ENCODE measurements at places on chromosomes 16 and 17.

- H3K4me3 ChIP-seq, result no peak overlapping the region
- H3K4me1 ChIP-seq, result no peaks in the 10 kb centered on the region
- no peak overlapping the region for H3K27ac ChIP-seq
- H3K36me3 ChIP-seq, result no peaks in the 10 kb centered on the region
These were observed 6.1 kb downstream of the ZP2 start for GRCh38 chr16:21205303-21205702.

GRCh38 chr16:16021988-16022682, 72.7 kb downstream of the ABCC1 start:
- H3K27me3 ChIP-seq, result no peaks in the 10 kb centered on the region
- peaks cover 45% of the 10 kb centered on the region for H3K4me1 ChIP-seq
- peak overlapping the region; percentile 84 for H3K27ac ChIP-seq

DNA sequence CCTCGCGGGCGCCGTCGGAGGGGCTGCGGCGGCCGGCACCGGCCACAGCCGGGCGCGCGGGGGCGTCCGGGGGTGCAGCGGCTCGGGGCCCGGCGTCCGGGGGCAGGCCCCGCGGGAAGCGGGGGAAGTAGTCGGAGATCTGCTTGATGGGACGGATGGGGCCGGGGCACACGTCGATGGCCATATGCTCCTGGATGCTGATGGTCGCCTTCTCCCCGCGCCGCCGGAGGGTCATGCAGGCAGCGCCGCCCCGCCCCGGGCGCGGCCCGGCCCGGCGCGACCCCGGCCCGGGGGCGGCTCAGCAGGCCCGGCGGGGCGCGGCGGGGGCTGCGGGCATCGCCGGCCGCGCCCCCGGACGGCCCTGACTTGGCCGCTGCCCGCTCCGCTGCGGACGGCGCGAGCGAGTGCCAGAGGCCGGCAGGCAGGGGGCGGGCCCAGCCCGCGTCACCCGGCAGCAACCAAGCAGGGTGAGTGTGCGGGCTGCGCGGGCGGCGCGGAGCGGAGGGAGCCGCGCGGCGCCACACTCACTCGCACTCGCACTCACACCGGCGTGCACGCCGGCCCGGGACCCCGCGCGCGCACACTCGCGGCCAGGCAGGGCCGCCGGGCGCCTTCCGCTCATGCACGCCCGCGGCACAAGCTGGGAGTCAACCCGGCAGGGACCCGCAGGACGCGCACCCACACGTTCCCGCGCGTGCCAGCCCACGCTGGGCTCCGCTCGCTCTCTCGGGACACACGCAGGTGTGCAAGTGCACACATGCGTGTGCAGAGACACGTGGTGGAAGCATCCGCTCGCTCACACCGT, at the start of gene DOC2B:
DOC2B (minus strand) TSS at position 406 of the 805 bp plus-strand sequence; CDS start at position 235, 171 bp downstream.
- H3K36me3 ChIP-seq, result no peaks in the 10 kb centered on the region
- peak within 1 kb of the TSS; percentile 62 for H3K4me3 ChIP-seq
- no peaks in the 10 kb centered on the region for H3K4me1 ChIP-seq
- H3K27me3 ChIP-seq, result peaks cover 54% of the 10 kb centered on the region
- peak; percentile 76 for DNase-seq

GRCh38 chr16:31099860-31100638, 5.5 kb upstream of the VKORC1 start:
- no peak for DNase-seq
- H3K27me3 ChIP-seq, result no peaks in the 10 kb centered on the region
- H3K27ac ChIP-seq, result no peak overlapping the region
- no peaks in the 10 kb centered on the region for H3K36me3 ChIP-seq
- no peak overlapping the region for H3K4me3 ChIP-seq

DNA sequence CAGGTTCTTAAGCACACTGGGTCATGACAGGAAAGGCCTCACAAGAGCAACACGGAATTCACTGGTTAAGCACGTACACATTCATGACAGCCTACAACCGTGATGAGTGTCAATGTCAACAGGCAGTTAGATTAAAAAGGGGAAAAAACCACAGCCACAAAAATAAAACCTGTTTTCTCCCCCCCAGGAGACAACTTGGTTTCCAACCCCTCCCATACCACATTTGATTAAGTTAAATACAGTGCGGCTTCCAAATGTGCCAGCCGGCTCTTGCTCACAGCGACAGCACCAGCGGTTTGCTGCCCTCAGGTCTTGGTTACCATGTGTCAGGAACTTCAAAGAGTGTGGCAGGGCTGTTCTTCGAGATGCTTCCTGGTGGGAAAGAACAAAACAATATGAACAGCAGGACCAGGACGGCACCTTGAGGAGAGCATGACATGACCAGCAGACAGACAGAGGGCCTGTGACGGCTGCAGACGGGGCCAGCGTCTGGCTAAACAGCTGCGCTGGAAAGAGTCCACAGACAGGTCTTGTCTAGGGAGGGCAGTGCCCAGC, 193.6 kb downstream of the PARN start:
- peak overlapping the region; percentile 83 for H3K27ac ChIP-seq
- peak overlapping the region; percentile 40 for H3K4me3 ChIP-seq
- peaks cover 20% of the 10 kb centered on the region for H3K4me1 ChIP-seq

DNA sequence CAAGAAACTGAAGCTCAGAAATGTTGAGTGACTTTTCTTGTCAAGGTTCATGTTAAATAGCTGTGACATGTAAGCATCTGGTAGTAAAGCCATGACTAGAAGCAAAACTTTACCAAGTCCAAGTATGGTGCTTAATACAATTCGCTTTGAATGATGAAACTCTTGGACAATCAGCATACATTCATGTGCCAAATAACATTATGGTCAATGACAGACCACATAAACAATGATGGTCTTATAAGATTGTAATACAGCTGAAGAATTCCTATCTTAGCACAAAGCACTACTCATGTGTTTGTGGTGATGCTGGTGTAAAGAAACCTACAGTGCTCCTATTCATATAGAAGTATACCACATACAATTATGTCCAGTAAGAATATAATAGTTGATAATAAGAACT, 97.1 kb upstream of the RPRML start:
- no peak overlapping the region for H3K27ac ChIP-seq
- no peak for DNase-seq
- no peaks in the 10 kb centered on the region for H3K36me3 ChIP-seq
- no peaks in the 10 kb centered on the region for H3K27me3 ChIP-seq
- no peak overlapping the region for H3K4me3 ChIP-seq

GRCh38 chr16:27449434-27450195, 47.6 kb downstream of the IL21R start:
- no peak overlapping the region for H3K27ac ChIP-seq
- no peaks in the 10 kb centered on the region for H3K4me1 ChIP-seq
- no peak for DNase-seq
- H3K4me3 ChIP-seq, result no peak overlapping the region
- peaks cover 17% of the 10 kb centered on the region for H3K27me3 ChIP-seq

DNA sequence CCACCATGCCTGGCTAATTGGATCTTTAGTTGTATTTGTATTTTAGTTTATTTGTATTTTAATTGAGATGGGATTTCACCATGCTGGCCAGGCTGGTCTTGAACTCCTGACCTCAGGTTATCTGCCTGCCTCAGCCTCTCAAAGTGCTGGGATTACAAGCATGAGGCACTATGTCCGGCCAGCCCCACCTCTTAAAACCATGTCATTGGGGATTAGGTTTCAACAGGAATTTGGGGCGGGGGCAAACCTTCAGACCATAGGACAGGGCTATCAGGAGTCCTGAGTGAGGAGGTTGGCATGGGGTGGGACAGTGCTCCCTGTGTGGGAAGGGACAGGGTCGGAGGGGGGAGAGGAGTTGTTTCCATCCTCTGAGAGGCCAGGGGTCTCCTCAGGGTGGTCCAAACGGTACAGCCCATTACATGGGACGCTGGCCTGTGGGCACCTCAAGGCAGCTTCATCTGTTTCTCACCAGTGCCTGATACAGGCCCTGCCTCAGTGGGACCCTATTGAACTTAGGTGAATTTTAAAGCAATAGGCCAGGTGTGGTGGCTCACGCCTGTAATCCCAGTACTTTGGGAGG, 21.6 kb downstream of the GAA start:
- DNase-seq, result no peak
- H3K27ac ChIP-seq, result no peak overlapping the region
- H3K4me3 ChIP-seq, result no peak overlapping the region
- peaks cover 3% of the 10 kb centered on the region for H3K36me3 ChIP-seq
- H3K27me3 ChIP-seq, result no peaks in the 10 kb centered on the region
- H3K4me1 ChIP-seq, result no peaks in the 10 kb centered on the region

DNA sequence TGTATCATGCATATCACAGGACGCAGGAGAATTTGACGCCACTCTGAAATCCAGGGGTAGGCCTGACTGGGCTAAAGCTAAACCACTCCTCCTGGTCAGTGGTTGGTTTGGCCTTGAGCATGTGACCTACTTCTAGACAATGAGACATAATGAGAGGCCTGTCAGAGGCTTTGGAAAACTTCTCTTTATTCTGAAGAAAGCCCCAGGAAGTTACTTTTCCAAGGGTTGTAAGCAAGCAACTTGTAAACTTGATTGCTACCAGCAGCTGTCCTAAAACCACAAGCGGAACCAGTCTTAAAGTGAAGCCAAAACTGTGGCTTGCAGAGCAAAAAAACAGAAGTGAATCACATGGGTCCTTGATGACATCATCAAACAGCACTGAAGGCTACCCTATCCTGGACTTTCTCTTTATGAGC, 138.2 kb upstream of the COX10 start:
- no peak for DNase-seq
- no peaks in the 10 kb centered on the region for H3K4me1 ChIP-seq
- no peaks in the 10 kb centered on the region for H3K27me3 ChIP-seq
- no peak overlapping the region for H3K4me3 ChIP-seq

- no peak for DNase-seq
- no peaks in the 10 kb centered on the region for H3K36me3 ChIP-seq
- H3K27me3 ChIP-seq, result no peaks in the 10 kb centered on the region
- H3K4me1 ChIP-seq, result peaks cover 6% of the 10 kb centered on the region
These were observed 130.7 kb downstream of the PRKCA start for GRCh38 chr17:66432996-66433551.

DNA sequence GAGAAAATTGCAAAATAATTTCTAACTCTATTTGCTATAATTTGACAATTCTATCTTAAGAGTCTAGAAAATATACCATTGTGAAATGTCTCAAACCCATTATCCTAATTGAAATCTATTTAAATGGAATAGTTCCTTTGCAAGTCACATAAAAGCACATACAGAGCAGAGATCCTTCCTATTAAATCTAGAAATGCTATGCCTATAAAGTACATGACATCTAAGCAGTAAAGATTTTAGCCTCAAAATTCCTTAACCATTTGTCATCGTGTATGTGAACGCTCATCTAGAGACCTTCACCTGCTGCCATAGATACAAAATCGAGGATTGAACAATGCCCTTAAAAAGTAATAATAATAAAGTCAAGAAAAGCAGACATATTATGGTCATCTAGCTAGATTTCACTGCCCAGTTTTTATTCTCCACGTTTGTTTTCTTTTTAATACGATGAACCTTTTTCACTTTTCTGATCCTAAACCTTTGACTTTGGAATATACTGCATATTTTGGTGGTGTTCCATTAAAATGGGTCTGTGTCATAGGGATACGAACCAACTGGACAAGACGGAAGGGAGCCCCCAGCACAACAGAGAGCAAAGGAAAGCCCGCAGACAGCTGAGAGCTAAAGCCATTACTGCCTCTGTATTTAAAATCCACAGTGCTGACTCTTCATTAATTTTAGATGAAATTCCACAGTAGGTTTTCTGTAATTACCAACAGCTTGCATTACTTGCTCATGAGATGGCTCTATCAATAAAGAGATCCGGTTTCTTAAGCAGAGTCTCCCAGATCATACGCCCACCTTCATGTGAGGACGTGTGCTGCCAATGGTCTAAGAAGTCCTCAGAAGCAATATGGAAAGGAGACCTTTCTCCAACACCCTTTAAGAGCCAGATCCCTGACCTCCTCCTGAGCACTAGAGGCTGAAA, 17.6 kb downstream of the TEX2 start:
- H3K4me3 ChIP-seq, result no peak overlapping the region
- no peak for DNase-seq
- H3K27me3 ChIP-seq, result no peaks in the 10 kb centered on the region
- peaks cover 52% of the 10 kb centered on the region for H3K4me1 ChIP-seq

DNA sequence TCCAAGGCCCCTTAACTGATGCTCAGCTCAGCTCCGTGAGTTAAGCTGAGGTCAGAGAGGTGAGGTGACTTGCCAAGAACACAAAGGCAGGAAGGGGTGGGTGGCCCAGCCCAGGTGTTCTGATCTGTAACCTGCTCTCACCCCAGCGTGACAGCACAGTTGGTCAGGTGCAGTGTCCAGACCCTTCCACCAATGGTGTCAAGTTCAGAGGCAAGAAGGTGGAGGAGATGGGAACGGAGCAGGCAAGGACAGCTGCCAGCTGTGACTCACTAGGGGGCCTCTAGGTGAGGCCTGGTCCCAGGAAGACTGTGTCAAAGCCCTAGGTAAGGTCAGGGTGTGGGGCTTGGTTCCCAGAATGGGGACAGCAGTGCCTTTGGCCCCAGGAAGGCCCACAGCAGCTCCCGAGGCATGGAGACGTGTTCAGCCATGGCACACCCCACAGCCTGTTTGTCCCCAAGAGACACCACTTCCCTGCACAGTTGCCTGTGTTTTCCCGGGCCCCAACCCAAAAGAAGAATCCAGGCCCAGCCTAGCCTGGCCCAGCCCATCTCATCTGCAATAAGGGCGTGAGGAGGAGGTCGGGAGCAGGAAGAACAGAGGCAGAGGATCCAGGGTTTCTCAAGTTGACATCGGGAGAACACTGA, 7.2 kb downstream of the WFIKKN2 start:
- H3K4me1 ChIP-seq, result peaks cover 32% of the 10 kb centered on the region
- DNase-seq, result no peak
- no peak overlapping the region for H3K27ac ChIP-seq

- H3K4me3 ChIP-seq, result no peak overlapping the region
- H3K27ac ChIP-seq, result no peak overlapping the region
- H3K27me3 ChIP-seq, result peaks cover 16% of the 10 kb centered on the region
- H3K36me3 ChIP-seq, result no peaks in the 10 kb centered on the region
- no peak for DNase-seq
These were observed 10.7 kb upstream of the CNGB1 start for GRCh38 chr16:57981636-57982035.

- H3K4me1 ChIP-seq, result no peaks in the 10 kb centered on the region
- H3K27ac ChIP-seq, result no peak overlapping the region
- no peak overlapping the region for H3K4me3 ChIP-seq
- no peak for DNase-seq
- no peaks in the 10 kb centered on the region for H3K27me3 ChIP-seq
These were observed 22.9 kb upstream of the ZCCHC14 start for GRCh38 chr16:87515475-87516330.

DNA sequence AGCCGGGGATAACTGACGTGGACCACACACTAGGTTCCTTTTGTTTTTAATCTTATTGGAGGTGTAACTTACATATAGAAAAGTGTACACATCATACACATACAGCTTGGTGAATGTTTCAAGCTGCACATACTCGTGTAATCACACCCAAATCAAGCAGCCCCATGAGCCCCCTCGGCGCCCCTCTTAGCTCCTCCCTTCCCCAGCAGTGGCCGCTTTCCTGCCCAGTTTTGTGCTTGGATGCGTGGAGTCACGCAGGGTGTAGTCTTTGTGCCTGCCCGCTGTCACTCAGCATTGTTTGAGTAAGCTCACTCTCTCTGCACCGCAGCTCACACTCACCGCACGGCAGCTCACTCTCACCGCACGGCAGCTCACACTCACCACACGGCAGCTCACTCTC, 151.7 kb upstream of the CHMP6 start:
- no peaks in the 10 kb centered on the region for H3K27me3 ChIP-seq
- peaks cover 20% of the 10 kb centered on the region for H3K4me1 ChIP-seq
- no peaks in the 10 kb centered on the region for H3K36me3 ChIP-seq
- H3K4me3 ChIP-seq, result no peak overlapping the region

GRCh38 chr17:19302791-19303331, 59.7 kb downstream of the B9D1 start:
- no peak overlapping the region for H3K4me3 ChIP-seq
- peaks cover 38% of the 10 kb centered on the region for H3K4me1 ChIP-seq
- H3K27ac ChIP-seq, result peak overlapping the region; percentile 40
